ENCODE measurements at places on chromosomes 2 and 18.

DNA sequence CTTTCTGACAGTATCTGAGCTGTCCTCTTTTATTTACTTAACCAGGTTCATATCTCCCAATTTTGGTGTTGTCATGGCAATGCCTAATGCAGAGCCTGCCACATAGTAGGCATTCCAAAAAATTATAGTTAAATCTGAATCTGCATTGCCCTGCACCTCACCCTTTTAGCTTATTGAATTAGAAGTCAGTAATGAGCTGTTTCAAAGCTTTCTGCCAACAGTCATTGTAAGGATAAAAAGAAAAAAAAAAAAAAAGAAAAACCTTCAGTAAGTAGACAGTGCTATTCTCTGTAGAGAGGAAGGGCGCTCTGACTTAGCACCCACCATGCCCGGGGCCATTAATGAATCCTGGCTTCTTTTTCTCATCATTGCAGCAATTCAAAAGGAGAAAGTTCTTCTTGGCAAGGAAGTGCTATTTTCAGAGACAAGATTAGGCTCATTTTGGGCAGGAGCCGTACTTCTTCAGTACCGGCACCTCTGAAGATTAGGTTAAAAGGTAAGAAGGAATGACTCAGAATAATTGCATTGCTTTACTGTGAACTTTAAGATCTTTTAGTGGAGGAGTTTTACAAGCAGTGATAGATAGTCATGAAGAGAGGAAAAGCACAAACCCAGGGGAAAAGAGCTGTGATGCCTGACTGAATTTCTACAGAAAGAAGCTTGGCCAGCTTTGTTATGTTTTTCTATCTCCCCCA, 2041.2 kb upstream of the PIK3C3 start:
- peak; percentile 8 for DNase-seq

DNA sequence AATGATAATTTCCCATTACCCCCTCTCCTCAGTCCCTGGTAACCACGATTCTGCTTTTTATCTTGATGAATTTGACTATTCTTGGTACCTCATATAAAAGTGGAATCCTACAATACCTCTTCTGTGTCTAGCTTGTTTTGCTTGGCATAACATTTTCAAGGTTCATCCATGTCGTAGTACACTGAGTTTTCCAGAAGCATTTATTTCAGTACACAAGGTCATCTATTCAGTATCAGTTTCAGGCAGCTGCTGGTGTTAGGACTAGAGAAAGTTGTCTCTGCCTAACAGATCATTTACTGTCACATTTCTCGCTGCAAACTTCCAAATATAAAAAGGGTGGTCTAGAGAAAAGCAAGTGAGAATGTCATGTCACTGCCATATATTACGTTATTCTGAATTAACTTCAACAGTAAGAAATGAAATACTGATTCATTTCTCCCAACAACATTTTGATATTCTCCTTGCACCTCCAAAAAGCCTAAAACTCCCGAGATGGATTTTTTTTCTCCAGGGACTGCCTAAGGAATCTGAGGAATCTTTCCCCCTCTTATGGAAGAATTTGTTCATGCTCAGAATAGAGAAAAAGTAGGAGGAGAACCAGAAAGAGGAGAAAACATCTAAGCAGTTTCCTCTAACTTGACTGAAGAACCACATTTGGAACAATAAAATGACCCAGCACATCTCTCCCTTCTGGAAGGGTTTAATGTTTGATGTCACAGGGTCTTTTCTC, 36.0 kb downstream of the CDK15 start:
- no peak for DNase-seq

DNA sequence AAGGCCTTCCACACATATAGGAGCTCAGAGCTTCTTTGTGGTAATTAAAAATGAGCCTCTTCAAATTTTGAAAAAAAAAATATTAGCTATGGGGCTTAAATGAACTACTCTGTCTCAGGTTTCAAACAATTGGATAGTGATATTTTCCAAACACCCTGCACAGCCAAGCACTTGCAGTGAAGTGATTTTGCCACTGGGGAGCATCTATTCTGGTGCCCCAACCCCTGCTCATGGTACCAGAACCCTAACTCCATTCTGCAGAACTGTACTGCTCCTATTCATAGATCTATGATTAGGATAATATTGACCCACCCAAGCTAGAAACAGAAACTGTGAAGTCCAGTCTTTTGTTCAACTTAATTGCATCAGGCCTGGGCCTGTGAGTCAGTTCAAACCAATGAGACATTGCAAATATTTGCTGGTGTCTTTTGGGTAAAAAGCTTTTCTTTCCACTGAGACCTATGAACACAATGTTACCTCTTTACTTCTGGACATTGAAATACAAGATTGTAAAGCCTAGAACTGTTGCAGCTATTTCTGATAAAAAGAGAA, 324.0 kb downstream of the GALNT13 start:
- no peak for DNase-seq

GRCh38 chr2:30971231-30972025, 164.2 kb upstream of the CAPN13 start:
- DNase-seq: no peak

- DNase-seq: peak; percentile 64
Measured at GRCh38 chr2:230160112-230160660, 59.6 kb downstream of the SP110 start.

GRCh38 chr18:55500316-55501086, 87.5 kb downstream of the TCF4 start:
- no peak for DNase-seq

DNA sequence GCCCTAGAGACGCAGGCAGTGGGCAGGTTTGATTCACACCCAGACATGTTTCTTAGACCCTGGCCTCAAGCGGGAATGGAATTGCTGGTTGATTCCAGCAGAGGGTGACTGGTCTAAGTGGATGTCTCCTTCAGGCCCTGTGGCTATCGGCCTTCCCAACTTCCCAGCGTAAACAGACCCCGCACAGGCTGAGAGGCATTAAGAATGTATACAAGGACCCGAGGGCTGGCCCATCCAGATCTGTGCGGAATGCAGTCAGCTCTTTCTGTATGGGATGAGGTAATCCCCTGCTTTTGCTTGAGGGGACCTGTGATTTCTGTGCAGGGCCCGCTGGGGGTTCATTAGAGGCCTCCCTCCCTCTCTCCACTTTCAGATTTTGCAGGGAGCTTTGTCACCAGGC, 6.5 kb downstream of the ACKR3 start:
- no peak for DNase-seq

GRCh38 chr18:59275406-59275949, 2.2 kb upstream of the RAX start:
- DNase-seq: no peak

GRCh38 chr2:209512971-209513370, 89.1 kb downstream of the MAP2 start:
- DNase-seq: no peak

- DNase-seq: no peak
Measured at GRCh38 chr18:45844938-45845337, 19.5 kb downstream of the SIGLEC15 start.

GRCh38 chr2:156447761-156448160, 11.6 kb downstream of the GPD2 start:
- no peak for DNase-seq

- no peak for DNase-seq
Measured at GRCh38 chr2:197821550-197822289, 17.3 kb downstream of the PLCL1 start.

DNA sequence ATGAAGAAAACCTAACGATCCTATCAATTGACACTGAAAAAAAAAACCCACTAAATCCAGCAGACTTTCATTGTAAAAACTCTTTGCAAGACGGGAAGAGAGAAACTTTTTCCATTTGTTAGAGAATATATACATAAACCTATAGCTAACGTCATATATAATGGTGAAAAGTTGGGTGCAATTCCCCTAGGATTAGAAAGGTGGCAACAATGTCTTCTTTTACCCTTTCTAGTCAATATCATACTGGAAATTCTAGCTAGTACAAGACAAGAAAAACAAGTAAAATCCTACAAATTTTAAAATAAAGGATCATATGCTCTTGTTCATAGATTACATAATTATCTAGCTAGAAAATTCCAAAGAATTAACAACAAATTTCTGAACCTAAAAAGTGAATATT, 1596.5 kb upstream of the LRRTM1 start:
- DNase-seq: no peak

DNA sequence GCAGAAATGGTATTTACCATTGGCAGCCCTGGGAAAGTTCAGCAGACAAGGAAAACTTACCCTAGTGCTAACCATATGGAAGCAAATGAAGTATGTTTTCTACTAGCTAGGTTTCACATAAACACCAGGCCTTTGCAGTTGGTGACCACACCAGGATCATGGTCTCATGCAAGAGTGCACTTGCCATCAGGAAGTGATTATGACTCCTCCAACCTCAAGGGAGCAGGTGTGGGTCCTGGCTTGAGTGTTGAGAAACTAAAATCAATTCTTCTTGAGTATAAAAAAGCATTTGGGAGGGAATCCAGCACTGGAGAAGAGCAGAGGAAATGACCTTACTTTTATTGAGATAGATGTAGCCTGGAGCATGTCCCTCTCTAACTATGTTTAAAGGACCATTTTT, 56.8 kb upstream of the SPAG16 start:
- no peak for DNase-seq

- DNase-seq: no peak
Measured at GRCh38 chr2:128361376-128362131, 42.9 kb upstream of the HS6ST1 start.

DNA sequence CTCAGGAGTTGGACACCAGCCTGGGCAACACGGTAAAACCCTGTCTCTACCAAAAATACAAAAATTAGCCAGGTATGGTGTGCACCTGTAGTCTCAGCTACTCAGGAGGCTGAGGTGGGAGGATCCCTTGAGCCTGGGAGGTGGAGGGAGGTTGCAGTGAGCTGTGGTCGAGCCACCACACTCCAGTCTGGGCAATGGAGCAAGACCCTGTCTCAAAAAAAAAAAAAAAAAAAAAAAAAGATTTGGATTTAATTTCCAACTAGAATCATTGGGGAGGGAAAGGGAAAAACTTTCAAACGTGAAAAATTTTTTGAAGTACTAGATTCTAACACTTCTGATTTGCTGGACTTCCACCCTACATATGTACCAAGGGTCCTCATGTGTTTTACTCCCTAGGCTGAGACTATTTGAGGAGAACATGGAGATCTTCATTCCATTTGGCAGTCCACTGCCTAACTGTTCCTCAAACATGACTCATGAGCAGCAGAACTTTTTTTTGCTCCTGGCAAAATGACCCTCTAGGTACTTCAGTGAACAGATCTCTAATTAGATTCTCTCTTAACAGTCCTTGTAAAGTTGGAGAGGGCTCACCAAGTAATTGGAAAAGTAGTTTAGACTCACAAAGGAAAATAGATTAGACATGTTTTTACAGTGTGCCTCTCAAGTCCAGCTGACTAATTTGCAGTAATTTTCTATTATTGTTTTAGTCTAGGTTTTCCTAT, 267.6 kb downstream of the METTL4 start:
- DNase-seq: no peak

- no peak for DNase-seq
Measured at GRCh38 chr2:11320698-11321492, 23.5 kb downstream of the ROCK2 start.
